ENCODE measurements at places on chromosomes 4 and X.
A peak's percentile ranks its signal among the peaks of the same experiment; 100 is the strongest.

GRCh38 chrX:17443556-17443955 is 68.6 kb downstream of the NHS start:
- no peak for DNase-seq

DNA sequence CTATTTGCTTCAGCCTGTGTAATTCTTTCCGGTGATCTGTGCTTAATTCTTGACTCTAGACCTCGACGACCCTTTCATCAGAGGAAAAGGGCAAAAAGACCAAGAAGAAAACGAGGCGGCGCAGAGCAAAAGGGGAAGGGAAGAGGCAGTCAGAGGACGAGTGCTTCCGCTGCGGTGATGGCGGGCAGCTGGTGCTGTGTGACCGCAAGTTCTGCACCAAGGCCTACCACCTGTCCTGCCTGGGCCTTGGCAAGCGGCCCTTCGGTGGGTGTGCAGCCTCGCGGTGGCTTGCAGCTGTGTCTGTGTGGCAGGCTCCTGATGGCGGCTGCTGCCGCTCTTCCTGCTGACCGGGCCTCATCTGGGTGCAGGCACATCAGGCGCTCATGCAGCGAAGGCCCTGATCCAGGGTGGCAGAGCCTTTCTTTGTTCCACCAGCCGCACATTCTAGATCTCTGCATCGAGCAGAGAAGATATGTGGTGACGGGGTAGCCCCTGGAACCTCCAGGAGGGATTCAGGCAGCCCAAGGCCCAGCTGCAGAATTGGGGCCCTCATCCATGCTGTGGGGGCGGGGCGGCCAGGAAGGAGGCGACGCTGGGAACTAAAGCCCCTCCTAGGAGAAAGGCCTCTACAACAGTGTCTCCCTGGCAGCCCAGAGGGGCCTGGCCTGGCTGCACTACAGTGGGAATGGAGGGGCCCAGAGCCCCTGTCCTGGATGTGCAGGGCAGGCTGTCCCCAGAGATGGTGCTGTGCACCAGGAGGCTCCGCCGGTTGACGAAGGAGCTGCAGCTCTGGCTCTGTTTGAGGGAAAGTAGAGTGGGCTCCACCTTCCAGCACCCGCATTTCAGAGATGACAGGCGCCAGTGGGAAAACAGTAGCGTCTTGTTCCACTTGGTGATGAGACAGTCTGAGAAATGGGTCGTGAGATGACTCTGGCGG is 32.1 kb downstream of the NELFA start:
- DNase-seq: no peak

GRCh38 chr4:53306729-53307128 is 59.1 kb downstream of the SCFD2 start:
- DNase-seq: no peak

- no peak for DNase-seq
Measured at GRCh38 chr4:166518776-166519175, 645.7 kb downstream of the TLL1 start.

DNA sequence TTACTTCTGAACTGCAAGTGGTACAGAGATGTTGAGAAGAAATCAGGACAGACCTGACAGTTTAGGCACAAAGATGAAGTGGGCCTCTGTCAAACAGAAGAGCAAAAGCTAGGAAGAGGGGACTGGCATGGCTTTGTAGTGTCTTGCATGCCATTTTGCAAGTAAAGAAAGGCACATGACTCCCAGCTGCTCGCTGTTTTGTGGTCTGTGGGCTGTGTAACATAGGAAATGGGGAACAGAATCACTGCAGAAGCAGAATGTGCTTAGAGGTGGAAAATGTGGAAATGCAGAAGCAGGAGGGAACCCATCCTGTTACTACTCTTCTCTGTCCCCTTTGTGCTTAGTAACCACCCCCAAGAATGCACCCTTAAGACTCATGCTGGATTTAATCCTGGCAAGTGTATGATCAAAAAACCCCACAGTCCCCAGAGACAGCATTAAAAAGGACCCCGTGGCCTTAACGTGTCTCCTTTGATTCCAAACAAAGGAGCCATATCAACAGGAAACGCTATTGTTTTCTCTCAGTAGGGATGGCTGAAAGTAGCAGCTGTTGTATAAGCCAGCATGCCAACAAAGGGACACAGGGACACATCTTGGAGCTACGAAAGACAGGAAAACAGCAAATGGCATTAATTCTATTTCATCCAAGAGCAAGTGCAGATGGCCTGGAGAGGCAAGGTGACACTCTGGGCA is 177.6 kb upstream of the GLRA2 start:
- DNase-seq: no peak

DNA sequence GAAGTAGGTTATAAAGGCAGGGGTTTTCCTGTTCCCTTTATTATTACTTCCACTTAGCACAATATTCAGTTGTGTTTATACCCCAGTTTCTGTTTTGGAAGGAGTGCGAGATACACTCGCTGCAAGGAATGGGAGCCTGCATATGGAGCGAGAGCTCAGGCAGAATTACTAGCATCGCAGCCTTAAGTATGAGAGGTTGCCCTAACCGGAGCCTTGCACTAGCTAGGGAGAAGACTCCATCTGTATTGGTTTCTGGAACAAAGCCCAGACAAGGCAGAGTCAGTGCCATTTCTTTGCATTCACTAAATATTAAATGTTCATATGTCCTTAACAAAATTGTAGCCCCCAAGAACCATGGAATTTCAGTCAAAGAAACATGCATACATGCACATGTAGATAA is 6.2 kb upstream of the DCTD start:
- no peak for DNase-seq

GRCh38 chrX:48720577-48721250 is 24.2 kb downstream of the SUV39H1 start:
- DNase-seq: no peak

- peak; percentile 40 for DNase-seq
Measured at GRCh38 chr4:43132010-43132582, 239.6 kb downstream of the GRXCR1 start.

DNA sequence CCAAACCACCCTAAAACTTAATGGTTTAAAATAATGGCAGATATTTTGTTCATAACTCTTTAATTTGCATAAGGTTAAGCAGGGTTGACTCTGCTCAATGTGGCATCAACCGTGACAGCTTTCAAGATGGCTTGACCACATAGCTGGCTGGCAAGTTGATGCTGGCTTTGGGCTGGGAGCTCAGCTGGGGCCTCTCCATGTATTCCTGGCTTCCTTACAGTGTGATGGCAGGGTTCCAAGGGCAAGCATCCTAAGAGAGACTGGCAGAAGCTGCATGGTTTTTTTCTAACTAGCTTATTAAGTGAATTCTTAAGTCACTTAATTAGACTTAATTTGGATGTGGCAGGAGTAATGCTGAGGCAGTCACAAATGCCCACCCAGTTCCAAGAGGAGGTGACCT is 4.5 kb downstream of the RP2 start:
- no peak for DNase-seq

DNA sequence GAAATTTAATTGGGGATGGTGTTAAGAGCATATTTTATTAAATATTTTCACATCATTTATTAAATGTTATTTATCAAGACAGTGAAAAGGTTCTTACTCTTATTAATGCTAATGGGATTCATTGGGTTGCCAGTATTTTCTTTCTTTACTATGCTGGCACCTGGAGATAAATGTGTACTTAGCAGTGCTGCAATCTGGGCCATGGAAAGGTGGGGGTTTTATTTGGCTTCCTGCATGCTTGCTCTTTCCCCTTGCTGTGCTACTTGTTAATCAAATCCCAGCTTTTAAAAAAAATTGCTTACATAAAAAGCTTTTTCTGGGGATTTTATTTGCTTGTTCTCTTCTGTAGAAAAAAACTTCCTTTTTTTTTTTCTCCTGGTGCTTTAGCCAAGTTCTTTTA is 48.3 kb downstream of the ZAR1 start:
- DNase-seq: no peak

- no peak for DNase-seq
Measured at GRCh38 chr4:1250921-1251772, 2.2 kb upstream of the CTBP1 start.

- no peak for DNase-seq
Measured at GRCh38 chrX:129650821-129651510, 3.8 kb downstream of the APLN start.

GRCh38 chr4:173273941-173274340 is 60.2 kb downstream of the HMGB2 start:
- no peak for DNase-seq

DNA sequence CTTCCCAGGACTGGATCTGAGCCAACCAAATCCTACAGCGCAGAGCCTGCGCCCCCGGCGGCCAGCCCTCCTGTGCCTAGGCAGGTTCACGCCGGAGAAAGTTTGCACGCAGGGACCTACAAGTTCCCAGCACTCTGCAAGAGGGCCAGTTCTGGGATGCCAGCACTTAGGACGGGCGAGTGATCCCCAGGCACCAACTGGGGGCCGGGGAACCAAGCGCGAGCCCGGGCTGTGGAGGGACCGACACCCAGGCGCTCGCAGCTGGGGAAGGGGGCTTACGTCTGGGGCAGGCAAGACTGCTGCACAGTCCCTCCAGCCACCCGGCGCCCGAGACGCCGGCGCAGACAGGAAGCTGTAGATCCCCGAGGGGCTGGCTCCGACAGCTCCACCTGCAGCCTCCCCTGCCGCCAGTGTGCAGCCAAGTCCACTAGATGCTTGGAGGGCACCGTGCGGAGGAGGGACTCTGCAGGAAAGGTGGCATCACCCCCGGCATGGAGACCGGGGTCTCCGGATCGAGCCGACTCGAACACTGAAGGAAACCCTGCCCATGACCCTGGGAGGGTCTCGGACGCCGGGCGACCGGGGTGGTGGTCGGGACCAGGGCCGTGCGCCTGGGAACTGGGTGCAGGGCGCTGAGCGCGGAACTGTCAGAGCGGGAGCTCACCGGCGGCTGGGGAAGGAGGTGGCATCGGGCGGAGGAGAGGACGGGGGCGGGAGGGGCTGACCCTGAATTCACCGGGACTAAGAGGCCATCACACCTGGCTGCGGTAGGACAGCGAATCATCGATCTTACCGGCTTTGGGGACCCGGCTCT is 566 bp downstream of the CORIN start:
- DNase-seq: no peak

DNA sequence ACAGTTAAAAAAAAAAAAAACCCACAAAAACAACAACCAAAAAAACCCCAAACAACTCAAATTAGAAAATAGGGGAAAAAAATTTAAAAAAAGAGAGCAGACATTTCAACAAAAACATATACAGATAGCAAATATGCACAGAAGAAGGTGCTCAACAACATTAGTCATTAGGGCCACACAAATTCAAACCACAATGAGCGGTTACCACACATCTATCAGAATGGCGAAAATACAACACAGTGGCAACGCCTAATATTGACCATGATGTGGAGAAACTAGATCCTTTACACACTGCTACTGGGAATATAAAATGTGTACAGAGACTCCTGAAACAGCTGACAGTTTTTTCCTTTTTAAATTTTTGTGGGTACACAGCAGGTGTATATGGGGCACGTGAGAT is 19.4 kb downstream of the LYAR start:
- DNase-seq: no peak

- no peak for DNase-seq
Measured at GRCh38 chrX:148940411-148940996, 440.1 kb downstream of the AFF2 start.

DNA sequence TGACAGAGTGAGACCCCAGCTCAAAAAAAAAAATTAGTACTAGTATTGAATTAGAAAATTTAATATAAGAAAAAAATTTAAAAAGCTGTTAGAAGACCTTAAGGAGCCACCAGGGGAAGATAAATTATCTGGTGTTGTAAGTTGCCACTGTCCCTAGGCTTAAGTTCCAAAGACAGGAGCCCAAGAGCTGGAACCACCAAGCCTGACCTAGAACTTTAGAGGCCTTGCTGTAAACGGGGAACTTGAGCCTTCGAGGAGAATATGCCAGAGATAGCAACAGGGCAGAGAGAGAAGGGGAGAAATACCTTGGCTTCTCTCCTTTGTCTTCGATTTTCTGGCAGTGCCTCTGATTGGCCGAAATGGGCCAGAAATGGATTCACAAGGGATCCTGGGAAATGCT is 8.9 kb downstream of the USP53 start:
- DNase-seq: no peak

- no peak for DNase-seq
Measured at GRCh38 chrX:40278340-40279090, 180.8 kb upstream of the BCOR start.
